Esophagus mucosa (tissue), 1 donor: ENCODE measurements at places on chromosomes 5 and 9. TPM values are rescaled to one million over a fixed set of nuclear protein-coding genes. Genes with fewer than 3 reads are reported as not detected.

DNA sequence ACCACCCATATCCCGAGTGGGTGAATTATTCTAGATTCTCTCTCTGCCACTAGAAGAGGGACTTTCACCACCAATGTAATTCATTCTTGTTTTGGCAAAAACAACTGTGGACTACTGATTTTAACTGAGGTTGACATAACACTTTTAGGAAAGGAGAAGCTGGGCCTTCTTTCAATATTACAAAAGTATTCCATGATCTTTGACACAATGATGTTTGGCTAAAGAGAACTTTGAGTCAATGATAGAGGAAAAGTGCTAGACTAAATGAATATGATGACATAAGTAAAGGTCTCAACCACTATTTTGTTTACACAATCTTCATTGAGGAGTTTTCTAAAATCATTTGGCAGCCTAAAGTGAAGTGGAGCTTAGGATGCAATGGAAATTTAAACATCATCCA lies 336.9 kb upstream of the PDE4D start:
- no peak for ATAC-seq

DNA sequence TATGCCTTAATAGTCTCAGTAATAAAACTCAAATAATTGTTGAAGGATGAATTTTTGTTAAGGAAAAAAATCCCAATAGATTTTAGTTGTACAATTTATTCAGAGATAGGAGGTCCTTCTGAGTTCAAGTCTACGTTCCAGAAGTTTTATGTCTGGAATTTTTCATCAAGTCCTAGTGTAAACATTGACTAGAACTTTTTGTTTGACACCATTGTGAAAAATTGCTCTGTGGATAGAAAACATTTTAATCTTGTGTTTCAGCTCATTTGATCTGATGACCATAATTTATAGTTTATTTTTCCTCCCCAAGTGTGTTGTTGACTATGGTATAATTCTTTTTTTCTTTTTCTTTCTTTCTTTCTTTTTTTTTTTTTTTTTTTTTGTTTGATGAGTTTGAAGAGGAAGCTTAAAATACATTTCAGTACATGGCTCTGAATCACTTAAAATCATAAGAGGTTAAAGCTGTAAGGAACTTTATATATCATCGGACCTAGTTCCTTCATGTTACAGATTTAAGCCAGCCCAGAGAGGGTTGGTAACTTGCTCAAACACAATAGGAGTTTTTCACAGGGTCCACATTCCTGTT lies 20.7 kb downstream of the ITGA1 start:
- ATAC-seq, result no peak

GRCh38 chr5:59840200-59840601 lies 53.3 kb downstream of the PDE4D start:
- no peak for ATAC-seq

DNA sequence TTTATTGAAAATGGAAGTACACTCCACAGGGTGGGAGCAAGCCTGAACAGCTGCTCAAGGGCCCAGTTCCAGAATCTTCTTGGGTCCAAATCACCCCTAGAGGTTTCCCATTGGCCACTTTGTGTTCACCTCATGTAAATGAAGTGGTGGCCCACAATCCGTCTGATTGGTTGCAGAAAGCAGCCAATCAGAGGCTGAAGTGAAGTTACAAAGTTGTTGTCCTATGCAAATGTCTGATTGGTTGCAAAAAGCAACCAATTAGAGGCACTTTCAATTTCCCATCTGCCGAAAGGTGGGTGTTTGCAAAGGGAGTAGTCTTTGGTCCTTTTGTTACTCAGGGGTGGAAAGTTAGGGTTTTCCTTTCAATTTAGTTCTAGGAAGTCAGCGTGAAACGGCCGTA lies 8.8 kb downstream of the TMEM171 start:
- ATAC-seq, result no peak

GRCh38 chr9:128001779-128002298 lies 21.1 kb upstream of the EEIG1 start:
- peak; percentile 48 for ATAC-seq

DNA sequence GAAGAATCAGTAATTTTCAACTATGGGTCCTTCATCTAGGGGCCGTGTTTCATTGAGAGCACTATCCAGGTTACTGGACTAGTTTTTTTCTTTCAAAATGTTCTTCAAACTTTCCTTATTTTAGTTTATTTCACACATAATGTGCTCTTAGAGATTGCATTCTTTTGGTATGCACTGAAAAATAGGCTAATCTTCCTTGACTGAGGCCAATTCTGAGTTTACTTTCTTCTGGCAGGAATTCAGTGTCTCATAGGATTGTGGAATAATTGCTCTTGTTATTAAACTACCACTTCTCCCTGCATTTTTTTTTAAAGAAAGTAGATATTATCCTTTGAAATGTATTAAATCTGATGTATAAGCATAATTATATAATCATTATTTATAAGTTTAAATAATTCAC lies 624.5 kb downstream of the RAB3C start:
- no peak for ATAC-seq

DNA sequence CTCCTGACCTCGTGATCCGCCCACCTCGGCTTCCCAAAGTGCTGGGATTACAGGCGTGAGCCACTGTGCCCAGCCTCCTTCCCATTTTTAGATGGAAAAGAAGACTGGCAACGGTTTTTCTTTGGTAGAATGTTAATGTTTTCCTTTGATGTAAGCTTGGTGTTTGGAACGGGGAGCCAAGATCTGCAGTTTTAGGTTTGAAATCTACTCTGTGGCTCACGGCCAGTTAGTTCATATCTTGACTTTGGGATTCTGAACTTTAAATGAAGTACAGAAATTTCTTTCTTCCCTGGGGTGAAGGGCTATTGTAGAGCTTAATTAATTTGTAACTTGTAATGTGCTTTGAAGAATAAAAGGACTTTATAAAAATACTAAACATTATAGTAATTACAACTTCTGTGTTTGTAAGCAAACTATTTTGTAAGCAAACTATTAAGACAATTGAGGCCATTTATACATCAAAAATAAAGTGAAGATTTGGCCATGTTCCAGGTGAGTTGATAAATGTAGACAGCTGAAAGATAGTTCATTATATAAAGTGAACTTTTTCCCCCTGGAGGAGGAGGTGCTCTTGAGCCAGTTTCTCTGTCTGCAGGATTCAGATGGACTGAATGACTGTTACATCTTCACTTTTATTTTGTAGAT lies 117.1 kb upstream of the TUT7 start:
- ATAC-seq, result no peak

DNA sequence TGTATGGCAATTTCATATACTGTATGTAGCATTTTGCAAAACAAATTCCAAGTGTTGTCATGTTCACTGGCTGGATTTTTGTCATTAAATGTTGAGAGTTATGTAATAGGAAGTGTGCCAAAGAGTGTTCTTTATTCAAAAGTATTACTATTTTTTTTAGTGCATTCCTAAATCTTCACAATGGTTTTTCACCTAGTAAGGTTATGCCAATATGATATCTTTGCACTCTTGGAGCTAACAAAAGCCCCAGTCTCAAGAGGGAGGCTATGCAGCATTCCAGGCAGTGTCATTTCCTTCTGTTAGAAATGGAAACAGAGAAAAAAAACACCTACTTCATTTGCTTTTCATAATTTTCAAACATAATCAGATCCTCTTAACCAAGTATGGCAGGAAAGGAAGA lies 5.1 kb upstream of the SSBP2 start:
- no peak for ATAC-seq

GRCh38 chr5:115415143-115415491 lies 118.7 kb upstream of the CCDC112 start:
- ATAC-seq, result peak; percentile 94

Gene PHYHD1
- total RNA-seq, result 12.4 TPM

Gene ABLIM3
- total RNA-seq, result 22.4 TPM
